Heart right ventricle (tissue), 16 donors: ENCODE measurements at places on chromosomes 2 and 18.
A peak's percentile ranks its signal among the peaks of the same experiment; 100 is the strongest.

GRCh38 chr18:73292156-73292555 lies 424.4 kb upstream of the NETO1 start:
- DNase-seq, result no peak

DNA sequence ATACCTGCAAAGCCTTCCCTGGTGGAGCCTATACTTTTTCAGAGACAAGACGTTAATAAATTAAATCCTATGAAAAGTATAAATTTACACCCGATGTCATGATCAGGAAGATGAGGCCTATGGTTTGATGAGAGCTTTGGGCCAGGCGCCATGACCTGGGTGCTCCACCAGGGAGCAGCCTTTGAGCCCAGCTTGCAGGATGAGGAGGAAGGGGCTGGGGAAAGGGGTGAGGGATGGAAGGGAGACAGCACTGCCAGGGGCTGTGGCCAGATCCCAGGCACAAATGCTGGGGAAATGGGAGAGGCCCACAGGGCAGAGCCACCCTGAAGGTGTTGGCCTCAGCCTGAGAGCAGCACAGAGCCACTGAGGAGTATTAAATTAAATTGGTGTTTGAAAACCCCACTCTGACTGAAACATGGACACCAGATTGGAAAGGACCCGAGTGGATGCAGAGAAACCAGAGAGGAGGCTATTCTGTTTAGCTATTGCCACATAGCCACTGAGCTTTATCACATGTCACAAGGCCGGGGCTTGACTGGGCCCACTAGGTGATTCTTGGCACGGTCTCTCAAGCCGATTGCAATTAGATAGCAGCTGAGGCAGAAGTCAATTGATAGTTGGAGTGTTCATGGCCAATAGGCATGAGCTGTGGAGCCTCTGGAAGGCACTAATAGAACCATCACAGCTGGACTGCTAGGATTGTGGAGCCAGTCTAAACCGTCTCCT lies 9.6 kb upstream of the FAHD2A start:
- DNase-seq, result no peak

DNA sequence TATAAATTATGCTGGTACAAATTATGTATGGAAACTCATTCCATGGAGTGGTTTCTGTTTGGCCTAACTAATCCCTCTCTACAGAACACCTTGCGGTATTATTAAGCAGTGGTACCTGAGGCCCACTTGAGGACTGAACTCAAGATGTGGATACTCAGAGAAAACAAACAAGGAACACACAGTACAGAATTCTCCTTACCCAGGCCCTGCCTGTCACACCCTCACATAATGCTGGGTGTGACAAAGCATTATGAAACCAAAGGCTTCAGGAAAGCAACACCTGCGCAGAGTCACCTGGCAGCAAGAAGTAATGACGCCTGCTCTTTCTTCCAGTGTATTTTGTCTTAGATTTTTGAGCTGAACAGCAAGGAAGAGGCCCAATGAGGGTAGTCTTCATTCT lies 264.7 kb downstream of the PAX3 start:
- DNase-seq, result no peak

GRCh38 chr2:126866451-126866850 lies 32.2 kb upstream of the TEX51 start:
- no peak for DNase-seq

- DNase-seq, result no peak
Observed at GRCh38 chr2:110983133-110983532, 137.6 kb upstream of the BCL2L11 start.

GRCh38 chr2:8413589-8414135 lies 268.2 kb upstream of the ID2 start:
- DNase-seq, result no peak

DNA sequence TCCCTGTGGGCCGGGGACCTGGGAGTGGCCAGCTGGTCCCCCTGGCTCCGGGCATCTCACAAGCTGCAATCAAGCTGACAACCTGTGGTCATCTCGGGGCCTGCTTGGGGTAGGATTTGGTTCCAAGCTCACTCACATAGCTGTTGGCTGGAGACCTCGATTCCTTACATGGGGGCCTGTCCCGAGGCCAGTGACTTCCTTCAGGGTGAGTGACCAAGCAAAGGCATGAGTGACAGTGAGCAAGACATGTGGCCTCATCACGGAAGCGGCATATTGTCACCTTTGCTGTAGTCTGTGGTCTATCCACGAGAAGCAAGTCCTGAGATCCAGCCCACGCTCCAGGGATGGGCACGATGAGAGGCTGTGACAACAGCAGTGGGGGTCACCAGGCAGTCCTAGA lies 131.4 kb upstream of the ID2 start:
- DNase-seq, result no peak

- no peak for DNase-seq
Observed at GRCh38 chr18:22214731-22215528, 45.5 kb downstream of the GATA6 start.

DNA sequence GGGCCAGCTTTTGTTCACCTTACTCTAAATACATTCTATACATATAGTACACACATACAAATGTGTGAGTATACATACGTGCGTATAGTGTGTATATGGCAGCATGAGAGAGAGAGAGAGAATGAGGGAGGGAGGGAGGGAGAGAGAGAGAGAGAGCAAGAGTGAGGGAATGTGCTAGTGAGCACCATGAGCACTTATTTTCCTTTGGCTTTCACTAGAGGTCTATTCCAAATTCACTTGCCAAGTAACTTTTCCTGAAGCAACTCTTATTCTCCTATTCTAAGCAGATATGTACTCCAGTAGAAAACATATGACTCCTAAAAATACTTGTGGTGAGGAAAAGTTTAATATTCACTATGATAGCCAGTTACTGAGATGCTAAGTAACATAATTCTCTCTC lies 85.7 kb downstream of the COBLL1 start:
- DNase-seq, result no peak

- no peak for DNase-seq
Observed at GRCh38 chr2:134232868-134233727, 20.8 kb upstream of the MGAT5 start.

GRCh38 chr2:64212346-64212745 lies 68.1 kb upstream of the PELI1 start:
- no peak for DNase-seq

DNA sequence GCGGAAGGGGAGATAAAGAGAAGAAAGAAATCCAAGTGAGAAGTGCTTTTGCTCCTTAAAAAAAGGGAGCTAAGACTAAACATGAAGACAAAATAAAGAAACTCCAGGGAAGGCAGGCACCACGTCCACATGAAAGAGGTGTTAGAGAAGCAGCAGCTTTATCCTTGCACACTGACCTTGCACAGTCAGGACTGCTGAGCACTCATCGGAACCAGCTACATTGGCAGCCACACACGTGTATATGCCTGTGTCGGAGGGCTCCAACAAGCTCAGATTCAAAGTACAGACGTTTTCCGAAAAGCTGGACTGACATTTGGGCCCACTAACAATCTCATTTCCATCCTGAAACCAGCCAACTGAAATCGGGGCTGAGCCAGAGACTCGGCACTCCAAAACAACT lies 88.2 kb downstream of the TTN start:
- no peak for DNase-seq

DNA sequence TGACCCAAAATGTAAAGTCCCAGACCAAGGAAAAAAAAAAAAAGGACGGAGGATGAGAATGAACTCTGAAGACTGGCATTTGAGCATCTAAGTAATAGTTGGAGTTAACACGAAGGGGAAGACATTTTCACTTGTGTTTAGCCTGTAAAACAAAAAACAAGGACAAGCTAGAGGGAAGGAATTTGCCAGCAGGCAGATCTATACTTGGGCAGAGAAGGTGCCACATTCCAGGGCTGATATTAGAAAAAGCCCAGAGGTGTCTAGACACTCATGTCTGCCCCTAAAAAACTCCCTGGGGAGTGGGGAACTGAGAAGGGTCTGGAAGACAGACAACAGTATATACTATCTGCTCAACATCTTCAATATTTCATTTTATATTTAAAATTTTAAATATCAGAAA lies 171.1 kb downstream of the ZEB2 start:
- no peak for DNase-seq

DNA sequence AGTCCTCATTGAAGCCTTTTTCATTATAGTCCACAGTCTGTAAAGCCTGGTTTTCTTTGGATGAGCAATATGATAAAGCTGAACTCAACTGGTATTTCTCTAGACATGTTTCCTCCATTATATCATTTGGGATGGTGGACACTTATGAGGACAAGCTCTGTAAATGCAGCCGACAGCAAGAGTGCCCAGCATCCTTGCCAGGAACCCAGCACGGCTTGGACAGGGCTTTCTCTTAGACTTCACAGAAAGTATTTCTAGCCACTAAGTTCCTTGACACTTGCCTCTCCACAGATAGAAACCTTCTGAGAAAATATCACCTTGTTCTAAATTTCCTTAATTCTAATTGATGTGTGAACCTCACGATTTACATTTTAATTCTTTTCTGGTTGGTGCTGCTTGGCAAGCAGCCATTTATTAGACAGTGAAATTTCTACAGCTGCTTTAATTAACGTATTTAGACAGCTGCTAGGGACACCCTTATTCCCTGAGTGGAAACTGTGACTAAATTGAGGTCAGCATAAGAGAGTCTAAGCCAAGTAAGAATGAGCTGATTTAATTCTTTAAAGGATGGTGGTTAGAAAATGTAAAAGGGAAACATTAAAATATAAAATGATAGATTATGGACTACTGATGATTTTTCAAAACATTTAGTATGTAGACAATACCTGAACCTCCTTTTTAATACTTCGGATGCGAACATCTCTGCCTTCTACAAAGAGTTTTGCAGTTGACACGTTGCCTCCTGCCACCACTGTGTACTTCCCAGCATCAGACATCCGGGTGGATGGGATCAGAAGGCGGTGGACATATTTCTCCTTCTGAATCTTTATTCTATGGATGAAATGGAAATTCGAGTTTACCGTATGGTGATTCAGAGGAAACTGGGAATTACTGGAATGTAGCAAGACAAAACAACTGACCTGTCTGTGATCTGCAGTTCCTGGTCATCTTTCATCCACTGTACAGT lies 39.8 kb downstream of the TTN start:
- peak; percentile 9 for DNase-seq
